ENCODE measurements at places on chromosomes 16 and 17.

- DNase-seq: no peak
Measured at GRCh38 chr17:21078016-21078780, 35.4 kb upstream of the USP22 start.

GRCh38 chr17:62720126-62720850 is 87.8 kb downstream of the MARCHF10 start:
- DNase-seq: no peak

DNA sequence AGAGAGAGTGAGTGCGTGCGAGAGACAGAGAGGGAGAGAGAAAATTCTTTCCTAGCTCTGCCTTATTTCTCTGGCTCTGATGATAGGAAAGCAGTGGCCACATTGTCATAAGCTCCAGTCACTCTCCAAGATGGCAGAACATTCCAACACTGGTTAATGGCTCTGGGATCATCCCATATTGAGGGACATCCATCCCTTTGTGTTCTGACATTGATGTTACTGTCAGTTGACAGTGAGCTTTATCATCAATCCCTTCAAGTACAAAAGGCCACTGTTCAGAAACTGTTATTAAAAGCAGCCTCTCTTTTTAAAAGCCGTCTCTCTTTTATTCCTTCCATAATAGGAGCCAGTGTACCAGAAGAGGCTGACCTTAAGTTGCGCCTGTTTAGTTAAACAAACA is 1084.9 kb upstream of the RBFOX1 start:
- DNase-seq: no peak

GRCh38 chr17:42704837-42705494 is 22.6 kb downstream of the CNTNAP1 start:
- DNase-seq: no peak

DNA sequence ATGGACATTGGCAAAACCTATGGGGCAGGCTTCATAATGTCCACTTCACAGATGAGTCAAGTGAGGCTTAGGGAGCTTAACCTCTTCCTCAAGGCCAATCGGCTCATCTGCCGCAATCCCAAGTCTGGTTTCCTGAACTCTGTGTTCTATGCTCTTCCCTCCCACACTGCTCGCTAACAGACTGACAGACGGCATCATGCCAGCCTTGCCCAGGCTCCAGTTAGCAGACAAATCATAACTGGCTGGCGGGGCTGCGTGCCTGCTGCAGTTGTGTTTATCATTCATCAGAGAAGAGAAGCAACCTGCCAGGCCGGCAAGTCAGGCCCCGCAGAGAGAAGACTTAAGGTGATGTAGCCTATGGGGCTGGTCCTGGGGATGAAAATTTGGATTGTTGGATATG is 216.2 kb upstream of the ASIC2 start:
- no peak for DNase-seq

GRCh38 chr17:75087558-75088453 is at the start of gene SLC16A5:
Gene SLC16A5, plus strand, starts transcription at chr17:75087954. Its CDS starts 5,683 bp downstream, at chr17:75093637.
- no peak for DNase-seq

DNA sequence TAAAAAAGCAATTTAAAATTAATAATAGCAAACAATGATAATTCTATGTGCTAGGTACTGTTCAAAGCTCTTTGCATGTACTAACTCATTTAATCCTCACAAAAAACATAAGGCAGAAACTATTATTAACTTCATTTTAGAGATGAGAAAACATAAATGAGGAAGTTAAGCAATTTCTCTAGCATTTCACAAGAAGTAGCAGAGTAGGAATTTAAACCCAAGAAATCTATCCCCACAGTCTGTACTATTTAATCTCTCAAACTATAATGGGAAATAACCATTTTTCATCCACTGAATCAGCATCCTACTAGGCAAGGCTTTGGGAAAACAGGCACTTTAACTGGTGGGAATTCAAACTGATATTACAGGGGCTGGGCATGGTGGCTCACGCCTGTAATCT is 42.2 kb upstream of the INTS2 start:
- no peak for DNase-seq

- DNase-seq: no peak
Measured at GRCh38 chr17:40491486-40491885, 9.9 kb downstream of the TNS4 start.

GRCh38 chr17:76207275-76208059 is 32.8 kb downstream of the RNF157 start:
- no peak for DNase-seq

DNA sequence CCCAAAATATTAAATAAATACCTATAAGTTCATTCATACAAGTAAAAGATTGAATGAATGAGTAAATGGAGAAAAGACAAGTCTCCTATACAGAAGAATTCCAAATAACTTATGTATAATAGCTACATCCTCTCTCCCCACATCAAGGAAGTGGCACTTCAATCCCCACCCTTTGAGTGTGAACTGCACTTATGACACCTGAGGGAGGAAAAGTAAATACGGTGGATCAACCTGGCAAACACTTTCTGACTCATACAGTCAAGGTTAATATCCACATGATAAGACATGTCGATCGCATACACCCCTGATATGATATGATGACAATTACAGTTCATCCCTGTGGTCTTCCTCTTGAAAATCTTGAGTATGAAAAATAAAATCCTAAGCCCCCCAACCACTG is 18.0 kb downstream of the SLFN12L start:
- DNase-seq: no peak

DNA sequence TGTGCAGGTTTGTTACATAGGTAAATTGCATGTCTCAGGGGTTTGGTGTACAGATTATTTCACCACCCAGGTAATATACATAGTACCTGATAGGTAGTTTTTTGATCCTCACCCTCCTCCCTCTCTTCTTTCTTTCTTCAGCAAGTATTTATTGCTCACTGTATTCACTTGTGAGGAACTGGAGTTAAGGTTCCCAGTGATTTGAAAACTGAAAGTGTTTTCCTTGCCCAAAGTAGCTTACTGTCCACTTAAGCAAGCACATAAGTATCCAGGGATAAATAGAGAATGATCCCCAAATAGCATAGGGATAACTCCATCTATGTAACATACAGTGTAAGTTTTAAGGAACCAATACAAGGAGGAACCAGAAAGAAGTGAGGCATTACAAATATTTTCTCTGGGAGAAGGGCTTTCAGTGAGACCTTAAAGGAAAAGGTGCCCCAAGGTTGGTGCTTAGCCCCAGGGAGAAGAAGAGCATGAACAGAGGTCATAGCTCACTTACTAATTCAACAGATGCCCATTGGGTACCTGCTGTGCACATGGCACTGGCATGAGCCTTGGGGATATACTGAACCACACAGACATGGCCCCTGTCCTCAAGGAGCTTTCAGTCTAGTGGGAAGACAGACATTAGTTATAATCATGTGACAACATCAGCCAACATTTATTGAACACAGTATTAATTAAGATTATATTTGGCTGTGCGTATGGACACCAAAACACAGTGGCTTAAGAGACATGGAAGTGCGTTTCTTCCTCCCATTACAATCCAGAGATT is 17.0 kb downstream of the MYL4 start:
- DNase-seq: no peak

- peak; percentile 98 for DNase-seq
Measured at GRCh38 chr17:50094243-50094752, 853 bp upstream of the PDK2 start.

DNA sequence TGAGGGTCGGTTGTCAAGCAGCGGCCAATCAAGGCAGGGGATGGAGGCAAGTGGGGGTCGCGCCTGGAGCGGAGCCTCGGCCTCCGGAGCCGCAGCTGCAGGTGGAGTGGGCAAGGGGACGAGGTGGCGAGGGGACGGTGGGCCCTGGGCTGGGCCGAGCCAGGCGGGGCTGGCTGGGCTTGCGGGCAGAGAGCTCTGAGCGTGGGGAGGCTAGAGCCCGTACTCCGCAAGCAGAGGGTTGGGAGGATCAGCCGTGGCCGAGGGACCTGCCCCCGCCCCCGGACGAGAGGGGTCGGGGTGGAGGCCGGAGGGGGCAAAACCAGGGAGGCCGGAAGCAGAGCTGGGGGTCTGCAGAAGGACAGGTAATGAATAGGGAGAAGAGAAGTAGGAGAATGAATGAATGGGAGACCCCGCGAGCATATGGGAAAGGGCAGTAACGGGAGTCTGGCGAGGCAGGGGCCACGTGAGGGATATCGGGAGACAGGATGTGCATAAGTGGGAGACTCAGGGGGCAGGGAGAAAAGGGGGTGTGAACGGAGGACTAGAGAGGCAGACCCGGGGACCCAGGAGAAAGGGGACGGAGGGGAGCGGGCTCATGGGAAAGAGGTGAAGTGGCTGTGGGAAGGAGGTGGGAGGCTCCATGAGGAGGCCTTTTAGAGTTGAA is at the start of gene KATNB1:
Gene KATNB1, plus strand, starts transcription at position 16 of the 664 bp plus-strand sequence. CDS start 1,474 bp downstream, outside the sequence.
- no peak for DNase-seq

DNA sequence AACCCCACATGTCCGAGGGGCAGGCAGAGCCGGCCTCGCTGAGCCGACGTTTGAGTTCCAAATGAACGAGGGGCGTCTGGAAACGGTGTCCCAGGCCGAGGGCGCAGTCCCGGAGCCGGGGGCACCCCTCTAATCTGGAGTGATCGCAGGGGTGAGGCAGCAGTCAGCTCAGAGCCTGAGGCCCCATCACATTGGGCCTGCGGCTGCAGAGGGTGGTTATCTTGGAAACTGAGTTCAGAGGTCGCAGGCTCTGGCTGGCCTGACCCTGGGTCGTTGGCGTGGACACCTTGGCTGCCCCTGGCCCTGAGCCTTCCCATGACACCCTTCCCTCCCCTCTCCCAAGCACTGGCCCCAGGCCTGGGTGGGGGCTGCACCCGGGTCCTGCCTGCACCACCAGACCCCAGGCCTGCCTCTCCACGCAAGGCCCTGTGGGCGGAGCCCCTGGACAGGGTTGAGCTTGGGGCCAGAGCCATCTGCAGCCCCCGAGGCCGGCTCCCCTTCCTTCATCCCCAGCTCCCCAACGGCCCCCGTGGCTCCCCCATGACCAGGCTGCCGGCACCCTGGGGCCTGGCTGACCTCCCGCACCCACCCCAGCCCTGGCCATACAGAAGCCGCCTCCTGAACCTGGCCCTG is 45.6 kb downstream of the ZFPM1 start:
- DNase-seq: no peak

DNA sequence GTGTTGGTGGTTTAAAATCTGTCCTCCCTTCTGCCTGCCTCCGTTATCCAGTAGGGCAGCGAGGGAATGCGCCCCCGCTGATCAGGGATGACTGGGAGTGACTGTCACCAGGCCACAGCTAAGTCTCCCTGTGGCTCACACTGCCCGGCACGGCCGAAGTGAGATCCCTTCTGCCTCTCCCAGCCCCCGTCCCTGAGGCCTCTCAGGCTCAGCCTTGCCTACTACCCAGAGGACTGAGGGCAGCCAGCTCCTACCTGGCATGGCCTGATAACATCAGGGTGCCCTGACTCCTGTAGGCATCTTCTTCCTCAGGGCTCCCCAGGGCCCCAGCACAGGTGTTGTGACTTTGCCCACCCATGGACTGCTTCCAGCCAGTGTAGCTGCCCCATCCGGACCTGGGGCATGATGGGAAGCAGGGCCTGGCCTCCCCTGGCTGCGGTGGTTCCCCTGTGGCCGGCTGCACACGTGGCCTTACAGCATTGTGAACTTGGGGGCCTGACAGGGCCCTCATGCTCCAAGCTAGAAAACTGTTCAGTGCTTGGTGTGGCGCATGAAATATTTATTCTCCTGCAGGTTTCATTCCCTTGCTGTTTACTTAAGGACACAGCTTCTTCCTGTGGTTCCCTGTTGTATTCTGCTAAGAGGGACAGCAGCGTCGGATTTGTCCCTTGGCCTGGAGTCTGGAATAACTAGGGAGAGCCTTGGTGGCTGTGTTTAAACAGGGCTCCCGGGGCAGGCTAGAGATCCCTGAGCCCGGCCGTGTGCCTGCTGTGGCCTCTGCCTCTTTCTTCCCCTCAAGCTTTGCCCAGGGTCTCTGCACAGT is 30.0 kb downstream of the GINS2 start:
- DNase-seq: no peak

DNA sequence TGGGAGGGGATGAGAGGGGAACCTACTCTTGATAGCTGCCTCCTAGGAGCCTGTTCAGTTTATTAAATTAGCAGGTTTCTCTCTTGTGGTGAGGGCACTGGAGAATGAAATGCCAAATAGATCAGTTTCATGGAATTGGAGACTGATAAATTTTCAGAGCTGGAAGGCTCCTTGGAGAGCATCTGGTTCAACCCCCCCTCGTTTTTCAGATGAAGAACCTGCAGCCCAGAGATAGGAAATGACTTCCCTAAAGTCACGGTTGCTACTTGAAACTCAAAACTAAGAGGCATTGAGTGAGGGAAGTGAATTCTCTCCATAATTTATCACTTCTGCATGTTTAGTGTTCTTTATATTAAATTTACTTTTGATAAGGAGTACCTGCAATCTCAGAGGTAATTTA is 366.0 kb upstream of the CCL2 start:
- no peak for DNase-seq

DNA sequence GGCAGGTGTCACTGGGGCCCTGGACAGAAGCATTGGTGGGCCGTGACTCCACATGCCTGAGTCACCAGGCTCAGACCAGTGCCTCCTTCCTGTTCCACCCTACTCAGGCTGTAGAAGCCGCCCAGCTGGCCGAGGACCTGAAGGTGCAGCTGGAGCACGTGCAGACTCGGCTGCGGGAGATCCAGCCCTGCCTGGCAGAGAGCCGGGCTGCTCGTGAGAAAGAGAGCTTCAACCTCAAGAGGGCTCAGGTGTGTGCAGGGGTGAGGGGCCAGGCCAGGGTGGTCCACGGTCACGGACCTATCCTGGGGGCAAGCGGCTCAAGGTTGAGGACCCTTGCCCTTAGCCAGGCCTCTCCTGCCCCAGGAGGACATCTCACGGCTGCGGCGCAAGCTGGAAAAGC is 9.6 kb downstream of the RNF40 start:
- no peak for DNase-seq

GRCh38 chr16:47731252-47731651 is 270.1 kb downstream of the PHKB start:
- no peak for DNase-seq

DNA sequence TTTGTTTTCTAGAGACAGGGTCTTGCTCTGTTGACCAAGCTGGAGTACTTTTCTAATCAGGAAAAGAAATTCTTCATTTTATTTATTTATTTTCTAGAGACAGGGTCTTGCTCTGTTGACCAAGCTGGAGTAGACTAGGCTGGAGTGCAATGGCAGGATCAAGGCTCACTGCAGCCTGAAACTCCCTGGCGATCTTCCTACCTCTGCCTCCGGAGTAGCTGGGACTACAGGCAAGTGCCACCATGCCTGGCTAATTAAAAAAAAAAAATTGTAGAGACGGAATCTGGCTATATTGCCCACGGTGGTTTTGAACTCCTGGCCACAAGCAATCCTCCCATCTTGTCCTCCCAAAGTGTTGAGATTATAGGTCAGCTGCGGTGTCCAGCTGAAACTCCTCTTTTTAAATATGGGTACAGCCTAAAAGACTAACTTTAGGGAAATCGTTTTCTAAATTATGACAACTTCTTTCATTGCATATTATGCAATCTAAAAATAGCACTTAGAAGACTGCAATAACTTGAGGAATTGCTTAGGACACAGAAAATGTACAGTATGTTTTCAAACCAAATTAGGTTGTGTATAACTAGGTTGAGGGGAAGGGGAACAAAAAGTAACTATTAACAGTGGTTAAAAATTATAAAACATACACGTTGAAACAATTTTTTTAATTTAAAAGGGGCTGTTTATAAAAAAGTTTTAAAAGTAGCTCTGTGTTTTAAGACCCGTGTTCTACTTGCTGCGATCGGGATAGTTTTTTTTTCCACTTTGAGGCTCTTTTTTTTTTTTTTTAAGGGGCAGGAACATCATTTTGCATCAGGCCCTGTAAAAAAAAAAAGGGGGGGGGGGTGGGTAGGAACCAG is 4.7 kb downstream of the PRAC1 start:
- DNase-seq: no peak

- no peak for DNase-seq
Measured at GRCh38 chr17:55327225-55328088, 62.7 kb downstream of the HLF start.
